Osteoblast (primary cell): ENCODE measurements at places on chromosomes 1 and 21. TPM values are rescaled to one million over a fixed set of nuclear protein-coding genes. Genes with fewer than 3 reads are reported as not detected.

Gene AKNAD1
- not detected in 2 replicates for total RNA-seq

DNA sequence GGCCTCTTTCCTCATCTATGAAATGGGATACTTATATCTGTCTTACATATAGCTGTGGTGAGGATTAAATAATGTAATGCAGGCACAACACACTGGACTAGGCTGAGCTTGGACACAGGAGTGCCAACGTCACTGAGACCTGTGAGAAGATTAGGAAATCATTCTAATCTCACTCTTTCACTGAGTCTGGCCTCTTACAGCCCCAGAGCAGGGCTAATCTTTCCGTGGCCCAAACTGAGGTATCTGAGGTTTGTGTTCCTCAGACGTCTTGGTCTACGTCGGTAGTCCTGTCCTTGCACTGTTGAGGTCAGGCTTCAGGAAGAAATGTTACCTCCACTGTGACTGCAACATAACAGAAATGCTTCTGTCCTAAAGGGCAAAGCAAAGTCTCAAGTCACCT lies 22.6 kb upstream of the A3GALT2 start:
- DNase-seq = no peak

GRCh38 chr1:242784084-242784483 lies 259.6 kb upstream of the PLD5 start:
- no peak for DNase-seq

GRCh38 chr1:163439471-163439870 lies 117.7 kb downstream of the NUF2 start:
- no peak for DNase-seq

GRCh38 chr1:14872762-14873161 lies 274.3 kb downstream of the KAZN start:
- no peak for DNase-seq

DNA sequence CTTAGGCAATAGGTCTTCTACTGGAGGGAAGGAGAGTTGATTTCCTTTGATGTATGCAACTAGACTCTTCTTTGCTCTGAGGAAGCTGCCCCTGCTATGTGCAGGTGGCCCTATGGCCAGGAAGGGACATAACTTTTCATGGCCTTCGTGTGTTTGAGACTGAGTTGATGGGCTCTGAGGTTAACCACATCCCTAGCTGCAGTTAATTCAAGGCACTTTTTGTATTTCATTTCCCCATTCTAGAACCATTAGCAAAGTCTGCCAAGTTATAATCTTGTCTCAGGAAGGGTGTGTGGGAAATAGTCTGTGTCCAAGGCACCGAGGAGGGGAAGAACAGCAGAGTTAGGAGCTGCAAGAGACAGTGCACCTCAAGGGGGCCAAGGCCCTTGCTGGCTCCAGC lies 2.5 kb downstream of the FCRL4 start:
- no peak for DNase-seq

GRCh38 chr1:67041841-67042503 lies 12.0 kb downstream of the SLC35D1 start:
- DNase-seq = no peak

GRCh38 chr1:115753830-115754229 lies 14.7 kb downstream of the CASQ2 start:
- DNase-seq = no peak

DNA sequence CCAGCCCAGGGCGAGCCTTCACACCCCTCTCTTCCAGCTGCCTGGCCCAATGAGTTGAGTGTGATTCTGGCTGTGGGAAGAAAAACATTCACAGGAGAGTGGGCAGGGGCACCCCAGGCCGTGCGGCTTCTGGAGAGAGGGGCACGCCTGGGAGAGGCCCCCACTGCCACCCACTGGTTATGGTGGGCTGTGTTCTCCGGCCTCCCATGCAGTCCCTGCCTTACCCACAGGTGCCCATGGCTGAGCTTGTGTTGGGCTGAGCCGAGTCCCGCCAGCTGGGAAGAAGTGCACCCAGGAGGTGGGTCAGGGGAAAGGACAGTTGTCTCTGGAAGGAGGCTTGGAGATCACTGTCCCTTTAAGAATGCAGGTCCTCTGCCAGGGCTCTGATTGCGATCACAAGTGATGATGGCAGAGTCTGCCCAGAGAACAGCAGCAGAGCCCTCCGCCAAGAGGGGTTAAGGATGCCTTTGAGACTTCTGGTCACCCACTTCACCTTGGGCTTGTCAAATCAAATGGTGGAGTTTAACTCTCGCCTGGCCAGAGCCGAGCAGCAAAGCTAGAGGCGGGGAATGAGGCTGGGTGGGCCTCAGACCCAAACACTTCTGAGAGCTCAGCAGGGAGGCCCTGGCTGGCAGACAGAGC lies 124.7 kb upstream of the ARHGEF16 start:
- DNase-seq = no peak
